Right cardiac atrium (tissue), 5 donors: ENCODE measurements at places on chromosomes 7 and 10. TPM values are rescaled to one million over a fixed set of nuclear protein-coding genes. Genes with fewer than 3 reads are reported as not detected.

GRCh38 chr10:117373823-117374505 is 1.3 kb downstream of the PDZD8 start:
- peak; percentile 49 for DNase-seq

DNA sequence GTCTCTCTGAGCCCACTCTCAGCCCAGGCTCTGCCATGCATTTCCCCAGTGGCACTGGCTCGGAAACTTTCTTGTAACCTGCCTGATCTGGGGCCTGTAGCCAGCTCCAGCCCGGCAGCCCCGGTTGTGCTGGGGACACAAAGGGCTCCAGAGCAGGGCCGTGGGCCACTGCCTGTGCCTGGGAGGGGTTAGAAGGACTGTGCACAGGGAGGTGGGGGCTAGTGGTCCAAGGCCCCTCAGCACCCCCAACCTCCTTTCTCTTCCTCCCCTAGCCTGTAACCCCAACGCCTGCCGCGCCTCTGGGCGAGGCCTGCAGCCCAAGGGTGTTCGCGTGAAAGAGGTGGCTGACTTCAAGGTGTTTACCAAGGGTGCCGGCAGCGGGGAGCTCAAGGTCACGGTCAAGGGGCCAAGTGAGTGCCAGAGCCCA is 9.6 kb downstream of the FLNC start:
- no peak for DNase-seq

- DNase-seq = no peak
These were observed 113.9 kb downstream of the ABLIM1 start for GRCh38 chr10:114544045-114544659.

- no peak for DNase-seq
These were observed 22.0 kb downstream of the TES start for GRCh38 chr7:116232350-116232749.

DNA sequence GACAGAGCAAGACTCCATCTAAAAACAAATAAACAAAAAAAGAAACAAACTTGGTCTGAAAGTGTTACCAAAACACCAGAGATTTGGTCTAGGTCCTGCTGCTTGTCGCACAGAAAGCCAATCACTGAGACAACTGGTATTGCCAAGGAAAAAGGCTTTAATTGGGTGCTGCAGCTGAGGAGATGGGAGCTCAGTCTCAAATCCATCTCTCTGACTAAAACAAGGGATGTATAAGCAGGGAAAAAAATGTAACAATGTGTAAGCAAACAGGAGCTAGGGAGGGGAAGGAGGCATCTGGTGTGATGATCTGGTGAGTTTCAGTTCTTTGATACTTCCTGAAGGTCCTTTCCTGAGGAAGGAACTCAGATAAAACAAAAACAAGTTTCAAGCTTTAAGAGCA is 8.4 kb upstream of the PDIA4 start:
- DNase-seq = no peak

DNA sequence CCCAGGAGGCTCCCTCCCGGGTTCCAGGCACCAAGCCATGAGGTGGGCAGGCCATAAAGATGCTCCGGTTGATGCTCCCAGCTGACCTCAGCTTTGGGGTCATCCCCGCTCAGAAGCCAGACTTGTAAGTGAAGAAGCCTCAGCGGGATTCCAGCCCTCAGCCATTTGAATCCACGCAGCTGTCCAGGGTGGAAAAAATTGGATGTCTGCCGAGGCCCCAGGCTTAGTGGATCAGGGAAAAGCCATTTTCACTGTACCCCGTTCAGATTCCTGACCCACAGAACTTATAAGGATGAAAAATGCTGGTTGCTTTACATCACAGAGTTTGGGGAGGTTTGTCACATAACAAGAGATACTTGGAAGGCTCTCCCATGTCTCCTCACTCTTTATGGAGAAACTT is 49.2 kb upstream of the CPN1 start:
- no peak for DNase-seq

DNA sequence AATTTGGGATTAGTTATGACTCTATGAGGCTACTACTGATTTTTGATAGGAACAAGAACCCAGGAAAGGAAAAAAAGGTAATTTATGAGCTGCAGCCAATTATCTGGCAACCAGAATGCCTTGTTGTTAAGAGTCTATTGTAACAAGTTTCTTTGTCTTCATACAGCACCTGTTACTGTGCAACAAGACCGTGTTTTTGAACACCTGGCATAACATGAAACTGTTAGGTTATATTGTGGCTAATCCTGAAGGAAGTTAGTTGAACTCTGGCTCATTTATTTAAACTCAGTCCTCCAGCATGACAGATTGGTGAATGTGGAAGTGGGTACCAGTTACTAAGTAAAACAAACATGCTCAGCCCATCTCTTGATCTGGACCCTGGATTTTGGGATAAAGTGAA is 33.0 kb downstream of the RALA start:
- DNase-seq = no peak

GRCh38 chr10:21989453-21990154 is 13.9 kb downstream of the DNAJC1 start:
- DNase-seq = peak; percentile 61

GRCh38 chr10:117921421-117921820 is 125.3 kb downstream of the RAB11FIP2 start:
- DNase-seq = no peak

DNA sequence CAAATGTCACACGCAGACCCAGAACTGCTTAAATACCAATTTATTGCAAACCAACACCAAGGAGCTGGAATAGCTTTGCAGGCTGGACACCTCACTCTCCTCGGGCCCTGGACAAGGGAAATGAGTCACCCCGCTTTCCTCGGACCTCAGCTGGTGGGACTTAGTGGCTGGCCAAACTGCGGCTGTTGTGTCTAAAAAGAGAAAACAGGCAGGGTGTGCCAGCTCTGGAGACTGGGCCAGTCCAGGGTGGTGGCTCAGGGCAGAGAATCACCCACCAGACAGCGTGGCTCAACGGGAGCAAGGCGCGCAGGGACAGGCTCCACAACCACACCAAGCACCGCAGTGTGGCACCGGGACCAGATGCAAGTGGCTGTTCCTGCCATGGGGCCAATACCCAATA is 58.2 kb upstream of the CAMK2B start:
- peak; percentile 70 for DNase-seq

GRCh38 chr10:77925795-77926565 is 575 bp downstream of the DLG5 start:
- DNase-seq = peak; percentile 53

DNA sequence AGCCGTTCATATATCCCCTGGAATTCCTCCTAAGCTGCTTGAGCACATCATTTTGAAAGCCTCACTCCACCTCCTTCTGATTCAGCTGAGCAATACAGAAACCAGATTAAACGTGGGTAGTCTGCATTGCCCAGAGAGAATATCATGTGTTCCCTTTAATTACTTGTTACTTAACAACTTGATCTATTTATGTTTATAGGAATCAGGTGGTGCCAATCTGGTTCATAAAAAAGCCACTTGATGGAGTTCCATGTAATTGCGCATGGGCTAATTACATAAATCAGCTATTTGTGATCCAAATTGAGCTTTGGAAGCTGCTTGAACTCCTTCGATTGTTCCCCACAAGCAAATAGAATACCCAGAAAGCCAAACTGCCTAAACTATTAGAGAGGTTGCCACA is 114.7 kb upstream of the ADCY1 start:
- DNase-seq = no peak

Gene ABCB1
- 0.50 TPM for polyA plus RNA-seq

Gene HOXA2
- 0.36 TPM for polyA plus RNA-seq

Gene ANKRD1
- polyA plus RNA-seq = 4,109 TPM

Gene MOGAT3
- not detected for polyA plus RNA-seq
